ENCODE measurements at places on chromosomes 4 and X. TPM values are rescaled to one million over a fixed set of nuclear protein-coding genes. Genes with fewer than 3 reads are reported as not detected.
A peak's percentile ranks its signal among the peaks of the same experiment; 100 is the strongest.

Gene GPR50
- polyA plus RNA-seq = not detected

DNA sequence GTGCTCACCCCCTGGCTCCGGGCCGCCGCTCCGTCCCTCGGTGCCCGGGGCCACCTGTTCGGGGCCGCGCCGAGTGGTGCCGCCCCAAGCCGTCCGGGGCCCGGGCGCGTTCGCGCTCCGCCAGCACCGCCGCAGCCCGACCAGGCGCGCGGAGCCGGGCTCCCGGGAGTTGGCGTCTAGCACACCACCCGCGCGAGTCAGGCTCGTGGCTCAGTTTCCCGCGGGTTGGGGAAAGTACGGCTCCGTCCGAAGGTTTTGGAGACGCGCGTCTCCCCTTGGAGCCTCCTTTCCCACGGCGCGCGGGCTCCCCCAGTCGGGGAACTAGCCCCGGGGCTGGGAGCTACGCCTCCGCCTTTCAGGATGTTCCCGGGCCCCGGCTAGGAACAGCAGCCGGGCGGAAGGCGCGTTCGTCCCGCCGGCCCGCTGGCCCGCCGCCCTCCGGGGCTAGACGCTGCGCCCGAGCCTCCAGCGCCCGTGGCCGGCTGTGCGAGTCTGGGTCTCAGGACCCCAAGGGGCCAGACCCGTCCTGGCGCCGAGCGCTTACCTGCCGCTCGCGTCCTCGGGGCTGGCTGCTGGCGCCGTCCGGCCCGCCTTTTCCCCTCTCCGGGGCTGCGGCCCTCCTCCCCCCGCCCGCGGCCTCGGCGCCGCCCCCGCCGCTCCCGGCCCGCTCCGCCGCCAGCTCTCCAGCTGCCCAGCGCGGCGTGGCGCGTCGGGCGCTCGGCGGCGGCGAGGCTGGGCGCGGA, at the start of gene ADGRG2:
Gene ADGRG2, minus strand, starts transcription at position 571 of the 743 bp plus-strand sequence. CDS start 53,634 bp downstream, outside the sequence.
- DNase-seq = peak; percentile 37

Gene NXF3
- not detected for polyA plus RNA-seq

- no peak for DNase-seq
Measured at GRCh38 chr4:18975916-18976808, 954.6 kb upstream of the LCORL start.

Gene P2RY10
- not detected for polyA plus RNA-seq

Gene PORCN
- polyA plus RNA-seq = 16.8 TPM

DNA sequence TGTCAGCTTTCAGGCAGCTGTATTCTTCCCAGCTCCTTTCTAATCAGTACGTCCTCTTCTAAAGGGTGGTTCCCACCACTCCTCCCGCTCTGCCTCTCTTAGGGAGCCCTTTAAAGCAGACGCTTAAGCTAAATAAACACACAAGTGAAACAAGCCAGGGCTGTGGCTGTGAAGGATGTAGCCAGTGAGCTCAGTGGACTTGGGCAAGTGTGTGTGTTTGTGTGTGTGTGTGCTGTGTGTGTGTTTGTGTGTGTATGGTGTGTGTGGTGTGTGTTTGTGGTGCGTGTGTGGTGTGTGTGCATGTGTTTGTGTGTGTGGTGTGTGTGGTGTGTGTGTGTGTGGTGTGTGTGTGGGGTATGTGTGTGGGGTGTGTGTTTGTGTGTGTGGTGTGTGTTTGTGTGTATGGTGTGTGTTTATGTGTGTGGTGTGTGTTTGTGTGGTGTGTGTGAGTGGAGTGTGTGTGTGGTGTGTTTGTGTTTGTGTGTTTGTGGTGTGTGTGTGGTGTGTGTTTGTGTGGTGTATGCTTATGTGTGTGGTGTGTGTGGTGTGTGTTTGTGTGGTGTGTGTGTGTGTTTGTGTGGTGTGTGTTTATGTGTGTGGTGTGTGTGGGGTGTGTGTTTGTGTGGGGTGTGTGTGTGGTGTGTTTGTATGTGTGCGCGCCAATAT, 283.3 kb downstream of the PTTG2 start:
- DNase-seq = no peak

- DNase-seq = no peak
Measured at GRCh38 chrX:15758140-15758539, 20.1 kb downstream of the CA5B start.

DNA sequence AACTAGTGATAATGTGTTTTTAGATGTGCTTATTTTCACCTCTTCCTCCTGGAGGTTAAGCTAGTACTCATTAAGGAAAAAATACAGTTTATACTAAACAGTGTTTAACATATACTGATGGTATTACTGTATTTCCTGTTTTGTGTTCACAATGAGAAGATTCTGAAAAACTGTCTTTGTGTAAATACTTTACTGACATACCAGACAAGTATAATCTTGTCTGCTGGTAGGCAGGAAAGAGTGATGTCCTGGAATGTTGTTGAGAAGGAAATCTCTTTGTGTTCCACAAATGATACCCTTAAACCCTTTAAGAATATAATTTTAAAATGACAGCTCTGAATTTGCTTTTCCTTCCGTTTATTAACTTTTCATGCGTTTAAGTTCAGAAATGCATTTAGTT, 205.5 kb upstream of the NUDT6 start:
- DNase-seq = no peak

DNA sequence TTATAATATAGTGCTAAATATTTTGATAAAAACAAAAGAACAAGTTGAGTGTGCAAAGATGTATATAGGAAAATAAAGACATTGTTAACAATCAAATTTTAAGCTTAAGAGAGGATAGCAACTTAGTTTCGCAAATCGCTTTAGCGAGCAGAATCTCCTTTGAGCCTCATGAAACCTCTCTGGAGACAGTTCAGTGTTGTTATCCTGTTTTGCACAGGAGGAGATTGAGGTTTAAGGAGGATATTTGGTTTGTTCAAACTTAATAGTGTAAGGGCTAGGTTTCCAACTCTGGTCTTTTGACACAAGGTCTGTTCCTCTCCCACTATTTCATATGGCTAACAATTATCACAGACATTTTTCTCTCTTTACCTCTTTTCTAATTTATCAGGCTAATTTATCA, 1848.5 kb upstream of the TENM3 start:
- DNase-seq = no peak

All from A549 (cell line).